B cell (primary cell): ENCODE measurements at places on chromosomes 6 and 20. TPM values are rescaled to one million over a fixed set of nuclear protein-coding genes. Genes with fewer than 3 reads are reported as not detected.
A peak's percentile ranks its signal among the peaks of the same experiment; 100 is the strongest.

The XRN2 gene
- 42.1 and 46.2 TPM in 2 replicates for total RNA-seq

The SLC26A8 gene
- total RNA-seq, result not detected in 2 replicates

- DNase-seq, result no peak
Observed at GRCh38 chr6:148888856-148889255, 142.0 kb downstream of the UST start.

The ULBP1 gene
- total RNA-seq, result 0.12 and 0.19 TPM in 2 replicates

DNA sequence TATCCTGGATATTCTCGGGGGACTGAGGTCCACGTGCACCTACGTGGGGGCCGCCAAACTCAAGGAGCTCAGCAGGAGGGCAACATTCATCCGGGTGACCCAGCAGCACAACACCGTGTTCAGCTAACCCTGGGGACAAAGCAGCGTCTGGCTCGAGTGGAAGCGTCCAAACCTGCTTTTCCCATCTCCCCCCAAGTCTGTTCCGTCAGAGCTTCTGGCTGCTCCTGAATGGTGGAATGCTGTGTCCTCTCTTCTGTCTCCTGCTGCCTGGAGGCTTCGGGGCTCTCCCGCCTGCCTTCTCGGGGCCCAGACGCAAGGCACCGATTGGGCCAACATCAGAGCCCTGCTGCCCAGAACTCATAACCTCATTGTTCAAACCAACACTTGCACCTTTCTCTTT lies 56.7 kb downstream of the GMPR start:
- no peak for DNase-seq

The MMP24 gene
- total RNA-seq, result not detected in 2 replicates

DNA sequence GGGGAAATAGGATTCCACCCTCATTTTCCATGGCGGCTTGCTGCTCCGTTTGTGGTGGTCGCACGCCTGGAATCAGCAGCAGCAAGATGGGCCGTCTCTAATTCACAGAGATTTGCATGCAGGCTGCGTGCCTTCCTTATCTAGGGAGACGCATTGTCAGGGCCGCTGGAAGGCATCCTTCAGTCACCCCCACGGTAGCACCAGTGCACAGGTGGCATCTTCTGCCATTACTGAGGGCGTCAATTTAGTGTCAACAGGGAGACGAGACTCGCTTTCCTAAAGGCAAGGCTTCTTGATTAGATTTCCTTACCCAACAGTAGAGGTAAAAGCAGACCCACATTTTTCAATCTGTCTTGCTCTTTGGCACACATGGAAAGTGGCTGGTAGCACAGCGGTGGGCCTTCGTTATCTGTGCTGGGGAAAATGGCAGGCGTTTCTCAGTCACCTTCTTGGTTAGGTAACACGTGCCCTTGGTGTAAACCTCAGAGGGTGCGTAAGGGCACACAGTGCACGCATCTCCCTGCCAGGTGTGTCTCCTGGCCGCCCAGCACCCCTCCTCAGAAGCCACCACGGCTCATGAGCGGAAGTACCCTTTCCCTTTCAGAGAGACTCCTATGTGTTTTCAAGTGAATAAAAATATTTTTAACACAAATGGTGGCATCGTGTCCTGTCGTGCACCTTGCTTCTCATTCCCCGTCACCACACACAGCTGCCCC lies 27.3 kb upstream of the VSTM2L start:
- DNase-seq, result no peak

DNA sequence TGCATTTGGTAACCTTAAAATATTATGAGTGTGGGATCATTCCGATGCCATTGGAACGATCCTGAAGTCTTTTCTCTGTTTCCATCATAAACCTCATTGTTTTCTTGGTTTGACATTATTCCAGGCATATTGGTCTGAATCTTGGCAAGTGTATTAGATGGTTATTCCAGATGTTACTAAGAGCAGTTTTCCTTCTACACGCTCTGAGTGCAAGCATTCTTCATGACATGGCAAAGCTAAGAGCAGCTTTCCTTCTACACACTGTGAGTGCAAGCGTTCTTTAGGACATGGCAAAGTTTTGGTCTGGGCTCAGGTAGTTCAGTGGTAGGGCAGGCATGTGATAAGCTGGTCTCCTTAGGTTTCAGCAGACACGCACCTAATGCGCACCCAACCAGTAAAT lies 53.0 kb downstream of the SMOC2 start:
- DNase-seq, result no peak

The SPATS1 gene
- total RNA-seq, result not detected in 2 replicates

The CD24 gene
- total RNA-seq, result 113 and 115 TPM in 2 replicates

The COL10A1 gene
- total RNA-seq, result not detected in 2 replicates

GRCh38 chr6:123415844-123416468 lies 220.8 kb downstream of the TRDN start:
- peak; percentile 30 for DNase-seq

The RPP21 gene
- 48.1 and 50.6 TPM in 2 replicates for total RNA-seq

The RNF39 gene
- total RNA-seq, result not detected in 2 replicates

- DNase-seq, result no peak
Observed at GRCh38 chr6:43107344-43108062, 31.4 kb downstream of the PTK7 start.

The FRK gene
- total RNA-seq, result 0.07 TPM in 2 replicates

The MCM3 gene
- total RNA-seq, result 58.5 and 60.0 TPM in 2 replicates

DNA sequence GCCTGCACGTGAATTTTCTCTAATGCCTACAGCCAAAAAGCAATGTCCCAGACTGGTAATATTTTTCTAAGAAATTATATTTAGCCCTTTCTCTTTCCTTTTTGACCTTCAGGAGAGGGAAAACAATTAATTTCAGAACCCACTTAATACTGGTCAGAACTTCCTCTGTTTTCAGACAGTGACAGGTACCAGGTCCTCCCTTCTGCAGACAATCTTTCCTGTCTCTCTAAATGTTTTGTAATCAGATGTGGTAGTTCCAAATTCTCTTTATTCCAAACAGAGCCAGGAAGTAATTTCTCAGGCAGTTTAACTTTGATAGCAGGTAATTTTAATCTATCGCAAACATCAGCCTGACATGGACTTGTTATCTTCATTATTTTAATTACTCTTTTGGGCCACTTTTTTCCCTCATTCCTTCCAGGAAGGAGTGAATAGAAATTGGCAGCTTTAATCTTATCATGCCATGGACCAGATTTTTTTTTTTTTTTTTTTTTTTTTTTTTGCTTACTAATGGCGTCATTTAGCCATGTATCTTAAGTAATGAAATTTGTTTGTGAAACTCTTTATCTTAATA lies 348.6 kb upstream of the SOX4 start:
- DNase-seq, result no peak

The POFUT1 gene
- total RNA-seq, result 18.1 and 19.3 TPM in 2 replicates

The TRDN gene
- total RNA-seq, result not detected in 2 replicates

DNA sequence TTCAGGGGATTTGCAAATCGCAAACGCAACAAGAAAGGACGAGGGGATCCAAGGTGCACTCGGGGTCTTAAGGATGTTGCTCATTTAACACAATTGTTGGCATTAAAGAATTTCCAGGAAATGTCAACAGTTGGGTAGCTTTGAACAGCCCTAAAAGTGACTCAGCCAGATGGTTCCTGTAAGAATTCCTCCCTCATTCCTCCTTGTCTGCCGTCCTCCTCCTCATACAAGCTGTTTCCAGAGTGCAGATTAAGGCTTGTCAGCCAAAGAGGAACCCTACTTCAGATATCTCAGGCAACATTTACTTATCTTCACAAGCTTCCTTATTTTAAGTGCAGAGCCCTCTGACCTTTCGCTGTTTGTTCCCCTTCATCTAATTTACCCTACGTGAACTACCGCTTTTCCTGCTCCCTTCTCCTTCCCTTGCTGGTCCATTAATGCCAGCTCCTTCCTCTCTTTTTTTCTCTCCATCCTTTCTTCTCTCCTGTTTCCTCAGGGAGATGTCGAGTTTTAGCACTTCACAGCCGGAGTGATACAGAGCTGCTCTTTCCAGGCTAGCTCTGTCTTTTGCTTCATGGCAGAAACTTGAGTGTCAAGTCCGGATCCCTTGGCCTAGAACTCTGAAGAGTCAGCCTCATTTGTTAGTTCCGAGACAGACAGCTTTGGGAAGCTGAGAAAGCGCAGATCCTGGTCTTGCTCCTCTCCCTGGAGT lies 26.1 kb upstream of the TBC1D7 start:
- peak; percentile 68 for DNase-seq

DNA sequence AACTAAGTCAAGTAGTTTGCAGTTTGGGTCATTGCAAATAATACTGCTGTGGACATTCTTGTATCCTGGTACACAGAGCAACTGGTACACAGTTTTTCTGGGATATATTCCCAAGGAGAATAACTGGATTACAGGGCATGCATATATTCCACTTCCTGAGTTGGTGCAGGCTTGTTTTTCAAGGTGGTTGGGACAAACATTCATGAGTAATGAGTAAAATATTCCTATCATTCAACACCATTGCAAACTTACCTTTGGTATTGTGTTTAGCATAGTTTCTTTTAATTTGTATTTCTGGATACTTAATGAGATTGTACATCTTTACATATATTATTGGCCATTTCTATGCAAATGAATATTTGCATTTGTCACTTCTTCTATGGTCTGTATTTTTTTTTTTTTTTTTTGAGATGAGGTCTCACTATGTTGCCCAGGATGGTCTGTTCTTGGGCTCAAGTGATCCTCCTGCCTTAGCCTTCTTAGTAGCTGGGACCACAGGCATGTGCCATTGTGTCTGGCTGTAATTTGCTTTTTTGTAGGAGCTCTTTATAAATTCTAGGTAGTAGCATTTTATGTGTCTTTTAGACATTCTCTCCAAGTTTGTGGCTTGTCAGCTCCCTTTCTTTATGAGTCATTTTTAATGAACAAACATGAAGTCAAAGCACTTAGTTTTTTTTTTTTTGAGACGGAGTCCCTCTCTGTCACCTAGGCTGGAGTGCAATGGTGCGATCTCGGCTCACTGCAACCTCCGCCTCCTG lies 158.7 kb downstream of the SOX4 start:
- no peak for DNase-seq

GRCh38 chr6:161366301-161366923 lies 92.6 kb upstream of the AGPAT4 start:
- no peak for DNase-seq

DNA sequence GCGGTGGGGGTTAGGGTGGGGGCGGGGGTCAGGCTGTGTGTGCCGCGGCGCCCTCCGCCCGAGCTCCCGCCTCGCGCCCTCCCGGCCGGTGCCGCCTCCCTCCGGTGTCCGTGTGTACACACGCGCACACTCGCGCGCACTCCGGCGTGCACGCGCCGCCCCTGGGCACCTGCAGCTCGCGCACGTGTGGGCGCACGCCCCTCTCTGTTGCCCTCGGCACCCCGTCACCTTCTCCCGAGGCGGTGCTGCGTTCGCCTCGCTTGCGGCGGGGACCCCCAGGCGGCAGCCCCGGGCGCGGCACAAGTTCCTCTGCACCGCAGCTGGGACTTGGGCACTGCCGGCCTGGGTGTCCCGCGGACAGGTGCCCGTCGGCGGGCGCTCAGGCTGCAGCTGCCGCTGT lies 525 bp downstream of the MACROD2 start:
- DNase-seq, result peak; percentile 8

DNA sequence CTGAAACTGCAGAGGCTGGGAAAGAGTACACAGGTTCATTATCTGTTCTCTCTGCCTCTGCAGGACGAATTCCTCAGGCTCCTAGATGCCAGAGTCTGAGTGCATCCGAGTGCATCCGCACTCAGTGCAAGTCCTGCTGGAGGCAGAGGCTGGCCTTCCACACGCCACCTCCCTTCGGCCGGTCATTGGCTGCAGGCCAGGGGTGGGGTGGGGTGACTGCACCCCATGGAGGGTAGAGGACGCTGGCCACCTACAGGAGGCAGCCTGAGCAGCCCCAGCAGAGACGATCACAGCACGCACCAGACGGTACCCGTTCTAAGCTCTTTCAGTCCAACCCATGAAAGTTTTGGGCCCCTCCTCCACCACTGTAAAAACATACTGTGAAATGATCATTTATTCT lies 11.7 kb downstream of the SFT2D1 start:
- no peak for DNase-seq

The SRSF12 gene
- not detected in 2 replicates for total RNA-seq

The TAP1 gene
- total RNA-seq, result 126 and 131 TPM in 2 replicates
